CD4-positive, alpha-beta T cell treated with Interleukin-6 at 100 ng/mL for 8 hours (primary cell): ENCODE measurements at places on chromosomes 1 and 21.
A peak's percentile ranks its signal among the peaks of the same experiment; 100 is the strongest.

DNA sequence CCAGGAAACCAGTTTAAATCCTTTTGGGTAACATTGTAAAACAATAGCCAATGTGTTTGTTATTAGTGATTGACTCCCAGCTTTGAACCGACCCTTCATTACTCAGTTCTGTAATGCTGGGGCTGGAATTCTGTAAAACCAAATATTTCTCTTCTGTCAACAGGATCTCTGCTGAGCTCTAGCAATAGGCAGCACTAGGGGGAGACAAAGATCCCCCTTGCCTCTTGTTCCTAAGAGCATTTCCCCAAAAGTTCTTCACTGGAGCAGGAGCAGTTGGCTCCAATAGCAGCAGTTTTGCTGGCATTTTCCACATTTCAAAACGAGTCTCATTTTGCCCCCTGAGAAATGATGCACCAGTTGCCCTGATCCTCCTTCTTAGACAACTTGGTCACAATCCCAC, 1671.1 kb downstream of the MRPL39 start:
- DNase-seq: no peak

- no peak for DNase-seq
Measured at GRCh38 chr1:205922314-205922713, 20.9 kb downstream of the SLC26A9 start.

GRCh38 chr1:117416546-117417125, 49.4 kb downstream of the MAN1A2 start:
- no peak for DNase-seq

DNA sequence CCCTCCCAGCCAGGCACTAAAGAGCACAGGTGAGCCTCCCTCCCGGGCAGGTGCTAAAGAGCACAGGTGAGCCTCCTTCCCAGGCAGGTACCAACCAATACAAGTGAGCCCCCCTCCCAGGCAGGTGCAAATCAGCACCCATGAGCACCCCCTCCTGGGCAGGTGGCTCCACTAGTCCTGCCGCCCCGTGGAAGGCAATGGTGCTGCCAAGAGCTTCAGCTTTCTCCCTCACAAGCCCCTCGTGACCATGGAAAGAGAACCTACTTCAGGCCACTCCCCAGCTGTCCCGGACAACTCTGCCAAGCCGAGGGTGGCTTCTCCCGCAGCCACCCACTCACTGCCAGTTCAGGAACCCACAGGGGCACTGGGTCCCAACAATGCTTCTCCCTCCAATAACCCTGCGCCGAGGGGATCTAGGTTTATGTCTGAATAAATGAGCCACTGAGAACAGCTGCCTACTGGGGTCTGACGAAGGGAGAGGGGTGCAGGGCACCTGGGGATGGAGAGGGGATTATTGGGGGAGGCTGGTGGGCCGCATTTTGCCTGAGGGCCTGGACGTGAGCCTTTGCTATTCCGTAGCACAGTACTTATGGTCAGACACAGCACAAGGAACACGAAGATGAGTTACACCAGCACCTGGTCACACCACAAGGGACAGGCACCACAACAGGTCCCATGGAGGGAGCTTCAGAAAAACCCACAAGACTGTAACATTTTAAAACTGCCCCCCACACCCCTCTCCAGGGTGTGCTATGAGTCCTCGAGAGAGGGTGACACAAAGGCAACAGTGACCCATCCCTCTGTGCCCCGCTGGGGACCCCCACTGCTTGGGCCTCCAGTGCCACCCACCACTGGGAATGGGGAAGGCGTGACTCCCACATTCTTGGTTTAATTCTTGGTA, 46.3 kb downstream of the PRDM15 start:
- DNase-seq: no peak

DNA sequence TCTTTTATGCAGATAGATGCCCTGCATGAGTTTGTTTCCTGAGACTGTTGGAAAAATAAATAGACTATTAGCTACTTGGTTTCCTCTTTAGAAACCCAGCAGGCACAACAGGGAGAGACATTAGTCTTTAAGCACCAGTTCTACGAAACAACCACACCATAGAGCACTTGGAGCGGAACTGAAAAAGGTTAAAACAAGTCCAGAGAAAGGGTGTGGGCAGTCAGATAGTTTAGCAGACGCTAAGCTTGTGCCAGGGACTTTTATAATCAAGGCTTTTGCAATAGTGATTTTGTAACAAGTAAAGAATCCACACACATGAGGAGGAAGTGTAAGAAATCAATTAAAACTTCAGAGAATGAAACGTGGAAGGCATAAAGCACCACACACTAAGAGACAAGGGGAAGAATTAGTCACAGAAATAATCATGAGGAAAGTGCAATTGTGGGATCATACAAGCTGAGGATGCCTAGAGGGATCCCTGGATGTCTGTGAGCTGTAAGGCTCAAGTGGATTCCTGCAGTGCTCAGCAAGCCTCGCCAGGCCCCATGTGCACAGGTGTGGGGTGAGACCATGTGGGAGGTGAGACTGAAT, 37.8 kb upstream of the TLR5 start:
- DNase-seq: no peak

DNA sequence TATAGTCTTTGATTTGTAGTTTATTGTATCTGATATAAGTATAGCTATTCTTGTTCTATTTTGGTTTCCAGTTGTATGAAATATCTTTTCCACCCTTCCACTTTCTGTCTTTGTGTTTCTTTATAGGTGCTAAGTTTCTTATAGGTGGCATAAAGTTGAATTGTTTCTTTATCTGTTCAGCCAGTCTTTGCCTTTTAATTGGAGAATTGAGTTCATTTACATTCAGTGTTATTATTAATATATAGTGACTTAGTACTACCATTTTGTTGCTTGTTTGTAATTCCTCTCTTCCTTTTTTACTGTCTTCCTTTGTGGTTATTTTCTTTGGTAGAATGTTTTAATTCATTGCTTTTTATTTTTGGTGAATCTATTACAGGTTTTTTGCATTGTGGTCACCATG, 77.7 kb downstream of the MAGI3 start:
- no peak for DNase-seq

GRCh38 chr1:185856482-185856881, 122.3 kb downstream of the HMCN1 start:
- DNase-seq: no peak

GRCh38 chr21:41647806-41648561, 118.9 kb downstream of the RIPK4 start:
- DNase-seq: no peak

GRCh38 chr1:100266741-100267140, 725 bp downstream of the RTCA start:
- no peak for DNase-seq

- no peak for DNase-seq
Measured at GRCh38 chr1:24986372-24986965, 56.4 kb upstream of the RUNX3 start.

DNA sequence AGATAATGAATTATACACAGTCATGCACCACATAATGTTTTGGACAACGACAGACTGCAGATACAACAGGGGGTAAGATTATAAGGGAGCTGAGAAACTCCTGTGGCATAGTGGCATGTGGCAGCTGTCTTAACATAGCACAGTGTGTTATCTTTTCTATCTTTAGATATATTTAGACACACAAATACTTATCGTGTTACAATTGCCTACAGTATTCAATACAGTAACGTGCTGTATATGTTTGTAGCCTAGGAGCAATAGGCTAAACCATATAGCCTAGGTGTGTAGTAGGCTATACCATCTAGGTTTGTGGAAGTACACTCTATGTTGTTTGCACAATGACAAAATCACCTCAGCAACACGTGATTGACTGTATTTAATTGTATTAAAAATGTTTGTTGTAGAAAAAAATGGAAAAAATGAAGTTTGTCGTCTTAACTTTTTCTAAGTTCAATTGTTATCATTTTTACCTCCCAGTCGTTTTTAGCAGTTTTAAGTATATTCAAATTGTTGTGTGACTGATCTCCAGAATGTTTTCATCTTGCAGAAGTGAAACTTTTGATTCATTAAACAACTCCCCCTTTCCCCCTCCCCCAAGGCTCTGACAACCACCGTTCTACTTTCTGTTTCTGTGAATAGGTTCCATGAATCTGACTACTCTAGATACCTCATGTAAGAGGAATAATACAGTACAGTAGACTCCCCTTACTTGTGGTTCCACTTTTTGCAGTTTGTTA, 351.0 kb upstream of the B3GALT2 start:
- peak; percentile 65 for DNase-seq

GRCh38 chr21:44466351-44466954, 11.1 kb downstream of the LRRC3 start:
- DNase-seq: no peak

GRCh38 chr1:114503916-114504422, 7.0 kb downstream of the TRIM33 start:
- no peak for DNase-seq

DNA sequence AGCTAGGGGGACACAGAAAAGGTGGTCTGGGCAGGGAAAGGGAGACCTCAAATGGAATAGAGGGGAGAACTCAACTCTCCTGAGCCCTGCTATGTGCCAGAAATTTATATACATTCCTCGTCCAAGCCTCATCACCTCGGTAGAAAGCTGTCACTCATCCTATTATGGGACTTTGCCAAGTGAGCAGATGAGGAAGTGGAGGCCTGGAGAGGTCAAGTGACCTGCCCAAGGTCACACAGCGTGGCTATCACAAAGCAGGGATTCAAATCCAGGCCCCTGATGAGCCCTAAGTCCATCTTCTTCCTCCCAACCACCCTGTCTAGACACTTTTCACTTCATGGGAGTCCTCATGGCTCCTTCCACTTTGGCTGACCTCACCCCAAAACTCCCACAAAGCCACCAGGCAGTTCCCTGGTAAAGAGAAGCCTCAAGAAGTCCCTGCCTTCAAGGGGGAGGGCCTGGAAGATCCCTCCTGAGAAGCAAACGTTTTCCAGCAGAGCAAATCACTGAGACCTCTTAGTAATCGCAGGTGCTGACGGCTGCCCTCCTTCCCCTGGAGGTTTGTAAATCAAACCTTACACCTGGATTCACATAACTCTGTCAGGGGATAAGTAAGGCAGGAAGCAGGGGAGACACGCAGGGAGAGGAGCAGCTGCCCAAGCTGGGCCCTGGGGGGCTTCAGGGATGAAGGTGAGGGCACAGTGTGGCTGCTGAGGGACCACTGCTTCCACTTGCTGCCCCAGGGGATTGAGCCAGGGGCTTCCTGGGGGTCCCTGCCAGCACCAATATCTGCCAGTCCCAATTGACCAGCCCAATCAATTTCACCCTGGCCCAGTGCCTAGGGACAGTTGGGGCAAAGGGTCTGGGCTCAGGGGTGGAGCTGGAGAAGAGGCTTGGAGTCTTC, 351.2 kb downstream of the MATN1 start:
- DNase-seq: no peak

- no peak for DNase-seq
Measured at GRCh38 chr21:38773099-38774061, 32.3 kb upstream of the ETS2 start.

DNA sequence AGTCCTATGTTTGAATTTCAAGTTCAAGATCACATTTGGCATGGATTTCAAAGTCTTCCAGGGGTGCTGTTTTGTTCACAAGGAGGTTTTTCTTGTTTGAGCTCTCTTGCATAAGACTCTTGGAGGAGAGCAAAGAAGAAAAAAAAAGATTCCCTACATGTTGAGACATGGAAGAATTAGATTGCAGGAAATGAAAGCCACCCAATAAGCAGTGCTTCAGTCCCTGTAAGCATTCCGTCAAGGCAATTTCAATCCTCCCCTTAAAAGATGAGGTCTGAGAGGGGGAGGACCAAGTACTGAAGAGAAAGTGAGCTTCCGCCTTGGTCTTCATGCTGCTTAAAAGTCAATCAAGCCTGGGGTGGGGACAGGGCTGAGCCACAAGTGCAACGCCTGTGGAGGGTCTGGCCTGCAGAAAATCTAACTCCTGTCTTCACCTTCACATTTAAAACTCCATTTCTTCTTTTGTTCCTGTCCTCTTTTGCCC, 50.2 kb downstream of the LPAR3 start:
- DNase-seq: no peak

GRCh38 chr1:55584526-55585401, 369.6 kb upstream of the USP24 start:
- no peak for DNase-seq

DNA sequence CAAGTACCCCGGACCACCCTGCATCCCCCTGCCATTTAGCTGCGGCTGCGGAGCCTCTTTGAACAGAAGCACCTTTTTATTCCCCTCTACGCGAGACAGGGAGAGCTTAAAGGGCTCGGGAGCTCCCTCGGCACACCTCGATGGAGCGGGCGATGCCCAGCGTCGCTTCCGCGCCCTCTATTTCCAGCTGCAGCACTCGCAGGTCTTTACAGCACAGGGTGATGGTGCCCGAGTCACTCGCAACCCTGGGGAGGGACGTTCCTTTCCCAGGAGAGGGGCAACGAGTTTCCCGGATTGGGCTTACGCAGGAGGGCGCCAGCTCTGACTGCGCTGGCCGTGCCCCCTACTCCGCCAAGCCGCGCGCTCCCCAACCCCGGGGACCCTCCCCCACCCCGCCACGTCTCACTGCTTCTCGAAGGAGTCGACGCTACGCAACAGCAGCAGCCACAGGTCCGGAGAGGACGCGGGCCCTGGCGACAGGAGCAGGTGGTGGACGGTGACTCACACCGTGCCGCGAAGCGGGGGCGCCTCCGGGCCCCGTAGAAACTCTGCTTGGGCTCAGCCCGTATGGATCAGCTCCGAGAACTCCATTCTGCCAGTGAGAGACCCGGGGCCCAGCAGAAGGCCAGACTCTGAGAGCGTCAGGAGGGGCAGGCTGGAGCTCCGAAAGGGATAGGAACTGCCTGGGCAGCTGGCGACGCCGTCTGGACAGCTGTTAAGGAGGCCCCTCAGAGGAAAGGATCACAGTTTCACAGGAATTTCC, 5.8 kb upstream of the FAM167B start:
- DNase-seq: peak; percentile 30

- DNase-seq: no peak
Measured at GRCh38 chr1:61618755-61619154, 106.2 kb downstream of the TM2D1 start.

DNA sequence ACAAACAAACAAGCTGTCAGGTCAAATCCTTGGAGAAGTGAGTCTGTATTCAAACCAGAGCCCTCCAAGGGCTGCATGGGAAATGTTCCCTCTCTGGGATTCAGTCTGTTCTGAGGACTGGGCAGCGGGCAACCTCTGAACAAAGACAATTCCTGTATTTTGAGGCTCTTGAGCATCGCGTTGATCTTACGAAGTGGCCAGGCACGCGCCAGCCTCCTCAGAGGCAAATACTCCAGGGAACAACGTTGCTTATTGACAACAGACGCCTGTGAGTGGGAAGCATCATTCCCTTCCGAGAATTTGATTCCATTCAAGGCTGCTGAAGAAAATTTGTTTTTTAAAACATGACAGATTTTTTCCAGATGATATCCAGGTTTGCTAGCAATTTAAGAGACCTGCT, 20.0 kb upstream of the TACSTD2 start:
- DNase-seq: no peak
